ENCODE measurements at places on chromosomes 4 and X.

DNA sequence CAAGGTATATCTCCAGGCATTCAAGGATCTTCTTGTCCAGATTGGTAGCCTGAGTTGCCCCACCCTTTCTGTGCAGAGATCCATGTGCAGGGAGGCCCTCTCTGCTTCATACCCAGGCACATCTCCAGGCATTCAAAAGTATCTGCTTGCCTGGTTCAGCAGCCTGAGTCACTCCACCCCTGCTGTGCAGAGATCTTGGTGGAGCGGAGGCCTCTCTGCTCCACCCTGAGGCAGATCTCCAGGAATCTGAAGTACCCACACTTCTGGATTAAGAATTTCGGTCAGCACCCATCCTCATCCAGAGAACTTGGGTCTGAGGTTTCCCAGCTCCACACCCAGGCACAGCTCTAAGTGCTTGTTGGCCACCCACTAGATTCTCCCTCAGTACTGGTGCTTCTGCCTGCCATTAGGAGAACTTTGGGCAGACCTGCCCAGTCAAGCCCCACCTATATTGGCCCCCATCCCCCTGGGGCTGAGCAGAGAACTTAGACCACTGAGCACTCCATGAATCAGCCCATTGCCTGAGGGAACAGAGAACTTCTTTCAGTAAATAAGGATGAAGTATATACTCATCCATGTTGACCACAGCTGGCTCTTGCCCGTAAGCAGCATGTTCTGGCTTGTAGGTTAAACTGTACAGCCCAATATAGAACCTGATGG lies 199.5 kb upstream of the ZCCHC13 start:
- DNase-seq, result no peak

DNA sequence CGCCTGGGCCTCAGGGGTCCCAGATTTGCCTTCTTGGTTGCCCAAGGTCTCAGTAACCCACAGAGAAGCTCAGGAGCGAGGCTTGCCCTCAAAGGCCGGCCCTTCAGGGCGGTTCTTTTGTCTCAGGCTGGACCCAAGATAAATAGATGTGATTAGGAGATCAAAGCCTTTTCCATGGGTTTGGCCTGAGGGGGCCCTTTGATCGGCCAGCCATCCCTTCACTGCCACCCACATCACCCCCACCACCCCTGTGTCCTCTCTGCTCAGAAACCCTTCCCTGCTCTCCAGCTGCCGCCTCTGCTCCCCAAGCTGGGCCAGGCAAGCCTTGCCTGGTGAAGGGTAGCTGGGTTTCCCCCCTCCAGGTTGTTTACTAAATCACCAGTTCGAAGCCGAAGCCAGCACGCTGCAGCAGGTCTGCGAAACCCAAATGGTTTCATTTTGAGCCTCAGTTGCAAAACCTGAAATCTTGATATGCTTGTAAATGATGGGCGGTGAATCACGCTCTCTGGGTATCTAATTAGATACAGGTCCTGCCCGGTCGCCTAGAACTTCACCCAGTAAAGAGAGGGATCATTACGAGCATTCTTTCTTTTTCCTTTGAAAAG lies 202.6 kb upstream of the BCOR start:
- DNase-seq, result no peak

GRCh38 chrX:42443267-42443666 lies 334.7 kb downstream of the PPP1R2C start:
- DNase-seq, result no peak

- no peak for DNase-seq
Observed at GRCh38 chr4:155588437-155588836, 78.2 kb upstream of the GUCY1A1 start.

GRCh38 chrX:66635360-66635759 lies 3.5 kb downstream of the EDA2R start:
- no peak for DNase-seq

- DNase-seq, result no peak
Observed at GRCh38 chr4:8940792-8941491, 69.3 kb upstream of the HMX1 start.

DNA sequence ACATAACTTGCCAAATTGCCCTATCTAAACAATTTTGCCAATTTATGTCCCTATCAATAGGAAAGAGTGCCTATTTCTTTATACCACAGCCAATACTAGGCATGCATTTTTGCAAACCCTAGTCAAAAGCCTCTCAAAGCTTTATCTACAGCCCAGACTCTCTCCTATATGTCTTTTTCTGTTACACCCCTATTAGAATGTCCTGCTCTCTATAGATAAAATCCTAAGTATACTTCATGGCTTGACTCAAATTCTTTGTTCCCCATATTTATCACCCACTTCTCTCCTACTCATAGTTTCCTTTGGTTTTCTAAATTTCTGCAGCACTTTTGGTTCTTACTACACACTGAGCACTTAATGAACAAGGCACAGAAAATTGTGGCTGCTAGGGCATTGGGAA lies 38.0 kb downstream of the NUP62CL start:
- no peak for DNase-seq

DNA sequence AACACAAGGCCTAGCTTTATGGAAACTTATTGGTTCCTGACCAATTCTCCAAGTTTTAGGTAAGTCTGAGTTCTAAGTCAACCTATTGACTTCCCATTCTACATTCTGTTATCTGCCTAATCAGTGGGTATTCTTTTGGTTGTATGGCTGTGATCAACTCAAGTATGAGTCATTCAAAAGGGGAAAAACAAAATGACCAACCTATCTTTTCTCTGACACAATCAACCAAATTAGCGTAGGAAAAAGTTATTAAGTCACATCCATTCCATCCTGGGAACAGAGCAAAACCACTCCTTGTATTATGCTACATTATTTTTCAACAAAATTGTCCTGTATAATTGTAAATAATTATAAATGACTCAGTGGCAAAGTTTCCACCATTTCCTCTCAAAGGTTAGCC lies 136.2 kb downstream of the SHROOM4 start:
- no peak for DNase-seq

DNA sequence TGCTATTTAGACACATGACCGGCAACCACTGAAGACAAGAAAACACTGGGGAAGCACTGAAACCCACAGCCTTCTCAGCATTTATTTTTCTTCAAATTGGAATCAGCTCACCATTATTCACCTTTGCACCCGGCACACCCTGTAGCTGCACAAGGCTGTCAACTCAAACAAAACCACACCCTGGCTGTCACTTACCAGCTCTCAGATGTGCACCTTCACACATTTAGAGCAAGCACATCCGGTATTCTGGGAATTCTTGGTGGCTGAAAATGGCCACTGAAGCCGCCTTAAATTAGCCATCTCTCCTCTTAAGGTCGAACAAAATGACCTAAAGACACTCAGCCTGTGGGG lies 5.9 kb downstream of the ZFYVE28 start:
- DNase-seq, result no peak

- no peak for DNase-seq
Observed at GRCh38 chrX:48848847-48849246, 13.4 kb upstream of the PCSK1N start.

GRCh38 chr4:52370576-52370975 lies 288.5 kb downstream of the USP46 start:
- no peak for DNase-seq

DNA sequence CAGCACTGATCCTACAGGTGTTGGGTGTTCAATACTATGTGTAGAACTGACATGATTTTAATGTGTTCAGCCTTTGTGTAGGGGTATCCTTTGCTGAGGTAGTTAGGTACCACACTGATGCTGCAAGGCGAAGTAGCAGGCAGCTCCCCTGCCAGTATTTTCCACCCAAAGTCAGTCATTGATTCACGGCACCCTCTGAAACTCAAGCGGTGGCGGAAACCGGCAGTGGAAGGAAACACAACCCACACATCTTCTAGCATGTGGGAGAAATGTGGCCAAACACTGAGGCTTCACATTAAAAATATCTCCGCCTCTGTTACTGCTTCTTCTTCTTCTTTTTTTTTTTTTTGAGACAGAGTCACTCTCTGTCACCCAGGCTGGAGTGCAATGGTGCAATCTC lies 126.3 kb downstream of the AASDH start:
- no peak for DNase-seq

GRCh38 chrX:41148553-41148952 lies 63.3 kb downstream of the USP9X start:
- no peak for DNase-seq

Measured in NCI-H2107 (cell line).